GM10248 (cell line): ENCODE measurements at places on chromosomes 2 and 18.

DNA sequence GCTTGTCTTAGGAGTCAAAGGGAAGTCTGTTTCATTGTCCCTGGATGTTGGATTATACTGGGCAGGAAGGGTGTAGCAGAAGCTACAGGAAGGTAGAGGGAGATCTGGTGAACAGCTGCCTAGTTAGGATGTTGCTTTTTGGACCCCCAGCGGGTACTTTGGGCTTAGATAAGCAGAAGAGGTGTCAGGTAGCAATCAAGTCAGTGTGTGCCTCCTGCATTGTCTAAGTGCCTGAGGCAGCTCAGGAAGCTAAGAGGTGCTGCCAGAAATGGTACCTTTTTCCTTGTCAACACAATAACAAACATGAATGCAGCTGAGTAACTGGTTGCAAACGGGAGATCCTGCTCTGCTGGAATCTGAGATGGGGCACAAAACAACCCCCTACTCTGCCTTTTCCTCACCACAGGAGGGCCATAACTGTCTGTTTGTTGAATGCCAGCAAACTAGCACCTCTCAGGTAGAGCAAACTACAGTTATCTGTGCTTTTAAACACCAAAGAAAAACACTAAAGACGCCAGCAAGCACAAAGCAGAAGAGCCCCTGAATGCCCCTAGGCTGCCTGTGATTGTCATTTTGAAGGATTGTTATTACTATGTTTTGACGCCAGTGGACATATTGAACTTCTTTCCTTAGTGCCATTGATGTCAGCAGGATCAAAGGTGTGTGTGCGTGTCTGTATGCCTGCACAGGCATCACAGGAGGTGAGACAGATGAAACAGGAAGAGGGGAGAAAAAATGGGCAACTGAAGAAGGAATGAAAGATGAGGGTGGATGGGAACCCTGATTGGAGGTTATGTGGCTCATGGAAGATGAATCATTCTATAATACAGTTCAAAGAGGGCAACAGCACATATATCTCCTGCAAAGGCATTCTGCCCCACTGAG lies 151.4 kb downstream of the ETAA1 start:
- DNase-seq: no peak

DNA sequence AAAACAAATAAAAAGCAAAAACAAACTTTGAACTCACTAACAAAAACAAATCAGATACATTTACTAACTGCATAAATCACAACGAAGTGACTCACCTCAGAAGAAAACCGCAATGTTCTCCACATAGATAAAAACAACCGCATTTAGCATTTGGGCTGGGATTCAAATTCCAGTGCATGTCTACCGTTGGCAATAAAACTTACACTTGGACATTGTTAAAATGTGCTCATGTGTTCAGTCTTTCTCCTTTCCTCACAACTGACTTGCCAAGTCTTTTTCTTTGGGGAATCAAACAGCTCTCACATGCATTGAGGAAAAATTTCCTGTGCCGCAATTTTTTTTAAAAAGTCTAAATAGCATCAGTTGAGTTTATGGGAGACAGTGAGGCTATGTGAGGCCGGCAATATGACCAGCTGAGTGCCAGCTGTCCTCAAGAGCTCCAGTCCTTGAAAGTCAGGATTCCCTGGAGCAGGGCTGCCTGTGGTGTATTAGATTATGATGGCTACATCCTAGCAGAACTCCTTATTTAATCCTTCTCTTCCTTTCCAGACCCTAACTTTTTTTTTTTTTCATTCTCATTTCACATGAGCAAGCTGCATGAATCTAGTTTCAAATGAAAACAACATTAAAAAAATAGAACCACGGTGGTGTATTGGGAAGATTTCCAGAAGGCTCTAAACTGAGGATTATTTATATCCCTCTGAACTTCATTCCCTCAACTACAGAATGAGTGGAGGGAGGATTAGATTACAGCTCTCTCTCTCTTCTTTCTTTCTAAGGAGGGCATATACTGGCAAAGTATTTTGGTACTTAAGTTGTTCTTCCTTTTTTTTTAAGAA lies 70.2 kb upstream of the MEIS1 start:
- no peak for DNase-seq

DNA sequence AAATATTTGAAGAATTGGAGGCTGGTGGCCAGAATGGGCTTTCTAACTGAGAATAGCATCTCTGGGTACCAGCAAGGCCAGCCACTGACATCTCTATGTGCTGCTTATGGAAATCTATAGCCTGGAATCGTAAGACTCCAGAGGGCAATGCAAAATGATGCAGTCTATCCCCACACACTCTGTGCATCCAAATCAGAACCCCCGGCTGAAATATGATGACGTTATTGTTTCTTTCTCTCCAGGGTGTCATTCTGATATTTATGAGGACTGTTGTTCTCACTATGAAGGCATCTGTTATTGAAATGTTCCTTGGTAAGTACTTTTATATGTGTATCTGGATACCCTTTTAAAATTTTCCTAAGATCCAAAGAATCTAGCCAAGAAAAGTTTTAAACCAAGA lies 19.6 kb downstream of the VIT start:
- DNase-seq: no peak

- DNase-seq: no peak
Observed at GRCh38 chr2:158002079-158002478, 99.6 kb upstream of the UPP2 start.

DNA sequence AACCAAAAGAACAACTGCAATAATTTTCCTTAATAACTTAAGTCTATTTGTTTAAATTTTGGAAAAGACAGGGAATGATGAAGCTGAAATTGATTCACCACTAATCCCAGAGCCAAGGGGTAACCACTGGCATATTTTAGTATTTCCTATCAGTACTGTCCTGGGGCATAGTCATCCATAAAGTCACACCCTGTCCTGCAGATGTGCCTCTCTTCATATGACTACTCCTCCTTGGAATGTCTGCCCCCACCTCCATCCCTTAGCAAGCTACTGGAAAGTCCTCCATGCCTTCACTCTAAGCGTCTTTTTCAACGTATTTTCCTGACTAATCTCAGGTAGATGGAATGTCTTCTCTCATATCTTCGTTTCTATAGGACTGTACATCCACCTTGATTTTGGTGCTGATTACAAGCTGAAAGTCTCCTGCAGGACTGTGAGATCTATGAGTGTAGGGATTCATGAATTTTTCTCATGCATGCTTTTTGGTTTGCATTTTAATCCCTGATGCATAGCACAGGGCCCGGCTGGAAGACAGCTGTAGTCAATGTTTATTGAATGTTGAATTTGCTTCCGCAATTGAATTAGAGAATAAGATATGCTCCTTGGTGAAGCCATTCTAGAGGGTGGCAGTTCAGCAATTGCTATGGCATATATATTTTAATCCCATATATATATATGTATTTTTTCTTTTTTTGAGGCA lies 85.6 kb downstream of the MOGAT1 start:
- no peak for DNase-seq
